ENCODE measurements at places on chromosomes 12 and 14.

DNA sequence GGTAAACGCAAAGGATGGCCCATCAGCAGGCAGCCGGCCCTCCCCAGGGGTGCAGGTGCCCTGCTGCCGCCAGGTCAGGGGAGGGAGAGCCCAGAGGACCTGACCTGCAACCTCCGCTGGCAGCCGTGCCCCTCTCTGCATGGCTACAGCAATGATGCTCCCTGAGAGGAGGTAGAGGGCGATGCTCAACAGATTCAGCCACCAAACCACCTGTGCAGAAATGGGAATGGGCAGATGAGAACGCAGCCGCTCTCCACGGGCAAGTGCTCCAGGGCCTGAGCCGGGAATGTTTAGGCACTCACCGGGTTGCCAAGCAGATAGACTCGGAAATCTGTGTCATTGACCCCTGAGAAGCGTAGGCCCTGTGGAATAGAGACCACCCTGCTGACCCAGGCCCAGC lies 8.7 kb upstream of the NGB start:
- DNase-seq, result no peak

GRCh38 chr14:103380719-103381377 lies 4.4 kb upstream of the MARK3 start:
- DNase-seq, result no peak

DNA sequence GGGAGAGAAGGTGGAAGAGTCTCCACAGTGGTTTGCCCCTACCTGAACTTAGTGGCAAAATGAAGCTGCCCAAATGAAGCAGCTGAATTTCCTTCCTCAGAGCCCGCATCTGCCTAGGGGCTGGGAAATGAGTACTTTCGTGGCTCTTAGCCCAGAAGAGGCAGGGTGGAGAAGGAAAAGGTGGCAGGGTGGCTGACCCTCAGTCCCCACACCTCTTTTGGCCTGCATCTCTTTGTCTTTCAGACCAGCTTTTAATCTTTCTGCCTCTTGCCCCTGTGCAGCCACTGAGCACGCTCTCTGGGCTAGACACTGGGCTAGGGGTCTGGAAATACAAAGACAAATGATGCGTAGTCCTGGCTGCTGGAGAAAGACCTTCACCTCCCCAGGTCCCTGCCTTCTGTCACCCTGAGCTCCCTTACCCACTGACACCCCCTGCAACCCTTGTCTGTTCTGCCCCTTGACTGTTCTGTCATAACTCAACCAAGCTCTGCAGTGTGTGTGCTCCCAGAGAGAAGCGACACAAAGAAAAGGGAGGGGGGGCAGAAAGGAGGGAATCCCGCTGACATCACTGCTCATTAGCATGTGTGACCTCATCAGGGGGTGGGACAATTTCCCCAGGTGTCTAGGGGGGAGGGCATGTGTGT lies 371 bp upstream of the REM2 start:
- DNase-seq, result no peak

- DNase-seq, result no peak
Observed at GRCh38 chr12:114656906-114657596, 26.9 kb downstream of the TBX3 start.

DNA sequence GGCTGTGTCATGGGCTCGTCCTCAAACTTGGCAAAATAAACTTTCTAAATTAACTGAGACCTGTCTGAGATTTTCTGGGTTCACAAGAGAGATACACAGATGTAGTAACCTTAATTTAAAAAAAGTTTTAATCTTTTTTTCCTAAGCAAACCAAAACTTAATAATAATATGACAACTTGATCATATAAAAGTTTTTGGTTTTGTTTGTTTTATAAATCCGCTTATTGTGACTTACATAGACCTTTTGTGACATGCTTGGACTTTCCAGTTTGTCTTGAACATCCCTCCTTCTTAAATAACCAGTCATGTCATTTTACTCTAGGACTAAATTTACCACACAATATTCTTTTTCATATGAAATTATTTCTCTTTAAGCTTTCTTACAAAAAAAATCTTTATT lies 8.5 kb downstream of the RDH12 start:
- no peak for DNase-seq

DNA sequence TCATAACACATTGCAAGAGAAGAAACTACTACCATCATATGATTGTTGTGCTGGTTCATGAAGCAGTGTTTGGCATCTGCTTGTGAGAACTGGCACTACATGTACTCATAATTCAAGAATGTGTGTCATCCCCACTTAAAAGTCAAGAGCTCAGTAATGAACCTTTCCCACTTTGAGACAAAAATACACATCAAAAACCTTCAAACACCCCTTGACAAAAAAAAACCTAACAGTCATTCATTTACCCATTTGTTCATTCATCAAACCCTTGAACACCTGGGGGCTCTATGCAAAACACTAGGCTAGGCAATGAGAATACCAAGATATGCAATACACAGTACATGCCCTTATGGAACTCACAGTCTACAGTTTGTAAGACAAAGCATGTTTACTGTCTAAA lies 40.0 kb downstream of the KIF21A start:
- DNase-seq, result no peak

- no peak for DNase-seq
Observed at GRCh38 chr12:80582431-80582830, 125.0 kb upstream of the MYF6 start.

DNA sequence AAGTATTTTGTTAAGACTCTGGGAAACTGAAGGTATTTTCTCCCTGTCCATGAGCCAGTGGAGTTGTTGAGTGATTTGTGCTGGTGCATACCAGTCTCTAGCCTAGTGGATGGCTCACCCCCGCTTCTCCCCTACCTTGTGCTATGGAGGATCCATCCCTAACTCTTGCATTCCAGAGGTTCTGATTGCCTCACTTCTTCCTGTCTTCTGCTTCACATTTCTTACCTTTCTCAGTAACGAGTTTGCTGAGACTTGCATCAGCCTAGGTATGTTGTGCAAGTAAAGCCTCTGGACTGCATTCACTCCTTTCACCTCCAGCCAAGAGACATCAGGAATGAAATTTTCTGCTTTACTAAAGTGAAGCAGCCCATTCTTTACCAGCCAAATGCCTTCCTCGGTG lies 391.6 kb downstream of the ZFP36L1 start:
- DNase-seq, result no peak

DNA sequence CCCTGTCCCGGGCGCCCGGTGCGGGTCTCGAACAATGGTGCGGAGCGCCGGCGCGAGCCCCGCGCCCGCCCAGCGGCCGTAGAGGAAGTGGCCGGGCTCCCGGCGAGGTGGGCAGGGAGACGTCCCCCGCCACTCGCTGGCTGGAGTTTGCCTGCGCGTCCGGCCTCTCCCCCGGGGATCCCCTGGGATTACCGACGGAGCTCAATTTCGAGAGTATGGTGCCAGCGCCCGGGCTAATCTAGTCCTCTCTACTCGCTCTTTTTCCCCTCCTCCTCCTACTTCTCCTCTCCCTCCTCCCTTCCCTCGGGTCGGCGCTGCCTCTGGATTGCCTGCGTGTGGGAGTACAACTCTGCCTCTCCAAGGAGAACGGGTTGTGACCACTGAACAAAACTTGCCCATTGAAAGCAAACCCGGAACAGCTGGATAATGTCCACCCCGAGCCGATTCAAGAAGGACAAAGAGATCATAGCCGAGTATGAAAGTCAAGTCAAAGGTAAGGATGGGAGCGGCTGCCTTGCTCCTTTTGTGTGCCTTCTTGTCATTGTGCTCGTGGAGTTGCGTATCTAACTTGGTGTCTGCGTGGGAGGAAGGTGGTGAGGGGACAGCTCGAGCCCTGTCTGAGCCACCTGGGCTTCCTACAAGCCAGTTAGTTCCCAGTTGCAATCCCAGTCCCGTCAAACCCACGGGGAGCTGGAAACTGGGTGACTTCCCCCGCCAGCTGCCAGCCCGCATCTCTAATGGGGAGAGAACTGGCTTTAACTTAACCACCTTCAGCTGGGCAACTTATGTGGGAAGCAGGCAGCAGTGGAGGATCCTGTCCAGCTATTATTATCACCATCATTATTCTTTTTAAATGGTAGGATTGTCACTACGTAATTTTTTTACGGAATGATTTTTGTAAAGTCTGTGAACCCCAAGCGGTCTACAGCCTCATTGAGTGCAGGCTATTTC lies at the start of gene SRGAP1:
Gene SRGAP1, plus strand, starts transcription at position 310 of the 951 bp plus-strand sequence. Its CDS starts 117 bp downstream, at position 427.
- DNase-seq, result peak; percentile 94

GRCh38 chr12:11795913-11796459 lies 146.5 kb downstream of the ETV6 start:
- no peak for DNase-seq

- no peak for DNase-seq
Observed at GRCh38 chr14:63972323-63972932, 119.6 kb downstream of the SYNE2 start.

DNA sequence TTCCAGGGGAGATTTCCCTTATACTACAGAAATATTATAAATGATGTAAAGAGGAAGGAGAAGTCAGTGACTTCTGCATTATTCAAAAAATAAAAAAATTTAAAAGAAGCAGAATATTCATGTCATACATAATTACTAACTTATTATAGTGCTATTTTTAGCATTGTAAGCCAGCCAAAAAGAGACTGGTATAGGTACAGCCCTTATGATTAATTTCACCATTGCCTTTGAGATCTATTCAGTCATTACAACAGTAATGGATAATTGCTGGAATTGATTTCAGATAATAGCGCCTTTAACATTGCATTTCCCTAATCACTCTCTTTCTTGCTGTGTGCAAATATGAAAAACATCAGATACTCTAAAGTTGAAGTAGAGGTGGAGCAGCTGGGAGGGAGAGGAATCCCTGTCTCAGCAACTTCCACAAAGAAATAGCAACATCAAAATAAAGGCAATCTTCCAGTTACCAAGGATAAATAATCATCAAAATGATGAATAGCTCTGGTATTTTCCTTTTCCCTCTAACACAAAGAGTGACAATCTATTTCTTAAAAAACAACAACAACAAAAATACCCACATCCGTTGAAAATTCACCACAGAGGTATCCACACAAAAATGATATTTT lies 71.8 kb upstream of the OVCH1 start:
- DNase-seq, result no peak

GRCh38 chr12:57614178-57614947 lies 3.1 kb downstream of the ARHGEF25 start:
- DNase-seq, result no peak

DNA sequence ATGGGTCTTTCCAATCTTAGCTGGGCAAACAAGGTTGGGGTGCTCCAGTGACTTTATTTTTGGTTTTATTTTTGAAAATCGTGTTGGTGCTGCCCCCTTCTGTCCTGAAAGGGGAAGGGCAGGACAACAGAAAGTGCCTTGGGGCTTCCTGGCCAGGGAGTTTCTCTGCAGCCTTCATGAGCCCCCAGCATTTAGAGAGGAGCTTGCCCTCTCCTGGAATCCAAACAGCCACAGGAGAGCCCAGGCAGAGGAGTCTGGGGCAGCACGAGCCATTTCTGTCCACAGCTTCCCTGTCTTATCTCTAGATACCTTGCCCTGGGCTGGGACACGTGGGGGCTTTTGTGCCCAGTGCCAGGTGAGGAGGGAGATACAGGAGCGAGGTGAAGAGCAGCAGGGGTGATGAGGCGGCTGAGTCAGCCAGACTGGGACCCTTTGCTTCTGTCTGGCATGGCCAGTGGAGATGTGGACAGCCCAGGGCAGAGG lies 4.4 kb upstream of the C1RL start:
- no peak for DNase-seq

DNA sequence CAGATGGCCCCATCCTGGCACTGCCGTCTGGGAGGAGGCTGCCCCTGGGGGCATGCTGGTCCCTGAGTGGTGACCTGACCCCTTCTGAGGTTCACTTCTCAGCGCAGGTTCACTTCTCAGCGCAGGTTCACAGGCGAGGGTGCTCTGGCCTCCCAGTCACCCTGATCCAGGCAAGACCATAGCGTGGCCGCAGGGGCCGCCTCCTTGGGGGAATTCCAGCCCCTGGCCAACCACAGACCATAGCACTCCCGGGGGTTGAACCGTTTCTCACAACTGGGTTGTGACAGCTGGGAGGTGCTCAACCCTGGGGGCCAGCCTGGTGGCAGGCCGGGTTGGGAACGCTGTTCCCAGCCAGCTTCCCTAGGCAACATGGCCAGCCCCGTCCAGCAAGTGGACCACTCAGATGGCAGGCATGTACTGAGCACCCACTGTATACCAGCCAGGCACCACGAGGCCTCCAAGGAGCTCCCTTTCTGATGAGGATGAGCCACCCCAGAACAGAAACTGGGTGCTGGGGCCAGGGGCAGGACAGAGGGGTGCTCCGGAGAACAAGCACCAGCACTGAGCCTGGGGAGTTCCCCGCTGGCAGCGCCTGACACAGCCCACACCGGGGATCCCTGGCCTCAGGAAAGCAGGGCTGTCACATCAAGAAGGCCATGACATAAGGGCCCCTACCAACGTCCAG lies 28.3 kb upstream of the ZFP36L1 start:
- DNase-seq, result no peak

DNA sequence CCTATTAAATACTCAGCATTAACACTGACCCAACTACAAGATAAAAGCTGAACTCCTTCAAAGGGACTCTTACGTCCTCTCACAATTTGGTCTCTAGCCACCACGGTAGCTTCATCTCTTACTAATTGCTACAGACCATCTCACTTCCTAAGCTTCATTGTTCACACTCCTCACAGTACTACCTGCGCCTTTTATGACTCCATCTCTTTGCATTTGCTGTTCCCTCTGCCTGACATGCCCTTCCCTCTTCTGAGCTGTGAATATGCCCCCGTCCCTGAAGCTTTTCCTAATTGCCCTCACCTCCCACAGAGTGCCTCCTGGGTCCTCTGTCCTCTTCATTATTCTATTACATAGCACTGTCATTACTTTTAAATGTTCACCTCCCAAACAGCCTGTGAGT lies 2.5 kb downstream of the EEA1 start:
- DNase-seq, result no peak

DNA sequence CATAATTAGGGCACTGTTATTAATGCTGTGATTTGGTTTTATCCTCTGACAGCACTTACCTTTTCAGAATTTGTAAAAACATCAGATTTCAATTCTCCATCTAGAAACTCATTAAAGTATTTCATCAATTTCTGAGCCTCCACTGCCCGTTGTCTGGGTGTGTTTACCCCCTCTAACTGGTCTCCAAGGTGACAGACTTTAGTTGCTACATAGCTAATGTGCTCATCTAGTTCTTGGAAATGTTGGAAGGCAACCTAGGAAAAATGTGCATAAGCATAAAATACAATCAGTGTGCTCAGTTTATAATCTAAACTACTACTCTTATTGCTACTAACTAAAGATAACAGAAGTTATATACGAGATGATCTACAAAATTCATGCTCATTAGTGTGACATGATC lies 24.6 kb downstream of the EXOC5 start:
- DNase-seq, result no peak

DNA sequence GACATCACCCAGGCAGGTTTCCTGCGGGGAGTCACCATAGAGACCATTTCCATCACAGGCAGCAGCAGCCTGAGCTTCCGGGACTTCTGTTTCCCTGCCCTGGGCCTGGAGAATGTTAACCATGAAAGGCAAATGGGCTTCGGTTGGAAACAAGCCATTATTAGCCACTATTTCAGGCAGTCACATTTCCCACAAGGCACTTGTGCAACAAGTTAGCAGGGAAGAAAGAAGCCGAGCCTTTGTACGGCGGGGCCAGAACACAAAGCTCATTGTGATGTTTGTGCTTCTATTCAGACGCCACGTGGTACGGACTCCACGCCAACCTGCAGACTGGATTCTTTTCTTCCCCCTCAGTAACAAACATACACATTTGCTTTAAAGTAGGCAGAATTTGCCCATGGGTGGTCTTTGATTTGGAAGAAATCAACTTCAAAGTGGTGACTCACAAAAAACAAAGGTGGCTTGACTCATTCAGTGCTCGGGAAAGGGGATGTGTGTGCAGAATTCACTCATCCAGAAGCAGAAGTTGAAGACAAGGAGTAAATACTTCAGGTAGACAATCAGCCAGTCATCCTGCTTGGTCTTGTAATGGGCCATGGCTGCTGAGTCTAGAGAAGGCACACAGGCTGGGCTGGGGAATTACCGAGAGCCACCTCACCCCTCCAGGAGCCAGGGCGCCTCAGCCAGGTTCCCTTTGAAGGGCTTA lies 154.2 kb upstream of the PRMT8 start:
- DNase-seq, result no peak
